ENCODE measurements at places on chromosomes 7 and 10. TPM values are rescaled to one million over a fixed set of nuclear protein-coding genes. Genes with fewer than 3 reads are reported as not detected.

The ADK gene
- 55.0 TPM for total RNA-seq

- DNase-seq: no peak
- H3K4me3 ChIP-seq: peak overlapping the region; percentile 1
- no peaks in the 10 kb centered on the region for H3K36me3 ChIP-seq
- H3K4me1 ChIP-seq: peaks cover 7% of the 10 kb centered on the region
Measured at GRCh38 chr7:116653646-116654045, 18.4 kb upstream of the MET start.

The CDHR3 gene
- total RNA-seq: 5.5 TPM

The CCDC146 gene
- 6.3 TPM for total RNA-seq

DNA sequence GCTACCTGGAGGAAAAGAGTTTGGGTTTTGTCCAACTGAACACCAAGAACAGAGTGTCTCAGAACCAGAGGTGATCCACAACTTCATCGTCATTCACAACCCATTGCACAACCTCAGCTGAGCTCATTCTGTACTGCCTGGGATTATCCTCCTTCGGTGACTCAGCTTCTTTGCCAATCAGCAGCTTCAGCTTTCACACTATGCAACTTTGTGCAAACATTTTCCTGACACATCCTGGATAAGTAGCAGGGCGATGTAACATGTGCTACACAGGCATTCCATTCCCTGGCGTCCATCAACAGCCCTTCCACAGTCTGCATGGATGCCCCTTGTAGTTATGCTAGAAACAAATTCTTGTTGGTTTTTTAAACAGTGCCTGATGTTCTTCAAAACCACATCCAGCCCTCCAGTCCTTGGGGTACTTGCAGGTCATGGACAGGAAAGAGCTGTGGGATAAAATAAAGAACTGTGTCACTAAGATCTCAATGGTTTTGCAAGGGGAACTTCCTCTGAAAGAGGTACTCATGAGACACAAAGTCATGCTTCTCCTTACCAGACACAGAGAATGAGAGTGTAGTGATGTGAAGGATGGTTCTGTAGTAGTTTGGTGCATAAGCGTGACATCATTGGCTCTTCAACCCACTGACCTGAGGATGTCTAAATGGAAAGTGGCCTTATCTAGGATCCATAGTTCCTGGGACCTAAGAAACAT lies 478.5 kb downstream of the KIF20B start:
- no peak overlapping the region for H3K27ac ChIP-seq
- H3K4me3 ChIP-seq: no peak overlapping the region
- H3K36me3 ChIP-seq: no peaks in the 10 kb centered on the region
- no peaks in the 10 kb centered on the region for H3K4me1 ChIP-seq
- no peaks in the 10 kb centered on the region for H3K27me3 ChIP-seq

- no peak overlapping the region for H3K4me3 ChIP-seq
- no peak overlapping the region for H3K27ac ChIP-seq
- H3K27me3 ChIP-seq: no peaks in the 10 kb centered on the region
- H3K36me3 ChIP-seq: no peaks in the 10 kb centered on the region
- H3K4me1 ChIP-seq: no peaks in the 10 kb centered on the region
- no peak for DNase-seq
Measured at GRCh38 chr7:134406431-134406830, 52.5 kb downstream of the AKR1B1 start.
